ENCODE measurements at places on chromosomes 5 and 9.

DNA sequence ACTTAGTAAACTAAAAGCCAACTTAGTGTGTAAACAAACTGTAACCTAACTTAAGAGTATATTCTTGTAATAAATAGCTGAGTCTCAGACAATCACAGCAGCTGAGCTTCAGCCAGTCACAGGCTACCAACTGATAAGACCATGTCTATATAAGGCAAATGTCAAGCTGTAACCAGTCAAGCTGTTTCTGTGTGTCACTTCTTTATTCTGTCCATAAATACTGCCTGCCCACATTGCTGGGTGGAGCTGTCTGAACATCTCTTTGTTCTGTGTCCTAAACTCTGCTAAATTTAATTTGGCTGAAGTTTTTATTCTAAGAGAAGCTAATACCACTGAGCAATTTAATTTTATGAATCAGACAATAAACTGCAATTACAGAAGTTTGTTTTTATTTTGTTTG lies 412.1 kb upstream of the CDH10 start:
- no peak for DNase-seq

DNA sequence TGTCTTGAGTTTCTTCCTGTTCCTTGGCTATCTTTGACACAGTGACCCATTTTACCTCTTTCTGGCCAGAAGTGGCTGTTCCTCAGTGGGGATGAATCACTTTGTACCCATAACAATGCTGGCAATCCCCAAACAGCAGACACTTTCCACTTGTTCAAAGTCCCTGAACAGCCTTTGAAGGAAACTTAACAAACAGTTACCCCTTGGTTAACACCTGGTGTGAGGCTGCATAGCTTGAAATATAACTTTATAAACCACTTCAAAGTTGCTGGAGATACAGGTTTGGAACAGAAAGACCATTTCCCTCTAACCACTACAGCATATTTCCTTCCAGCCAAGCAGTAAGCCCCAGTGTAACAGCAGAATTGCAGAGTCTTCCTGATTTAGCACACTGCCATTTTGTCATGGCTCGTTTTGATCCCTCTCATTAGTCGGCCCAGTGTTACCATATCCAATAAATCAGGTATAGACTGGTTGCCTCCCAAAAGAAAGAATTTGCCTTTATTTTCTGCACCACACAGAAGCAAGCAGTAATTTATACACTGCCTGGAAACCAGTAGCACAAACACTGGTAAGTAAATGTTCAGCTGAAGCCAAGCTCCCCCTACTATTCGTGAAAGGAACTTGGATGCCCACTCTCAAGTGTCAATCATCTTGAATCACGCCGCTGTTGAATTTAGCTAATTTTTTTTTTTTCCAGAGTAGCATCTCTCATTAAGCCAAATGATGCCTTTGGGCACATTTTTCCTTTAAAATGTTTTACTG lies 225.9 kb downstream of the PIK3R1 start:
- DNase-seq, result no peak

- no peak for DNase-seq
These were observed 53.7 kb downstream of the EXD3 start for GRCh38 chr9:137369061-137369787.

DNA sequence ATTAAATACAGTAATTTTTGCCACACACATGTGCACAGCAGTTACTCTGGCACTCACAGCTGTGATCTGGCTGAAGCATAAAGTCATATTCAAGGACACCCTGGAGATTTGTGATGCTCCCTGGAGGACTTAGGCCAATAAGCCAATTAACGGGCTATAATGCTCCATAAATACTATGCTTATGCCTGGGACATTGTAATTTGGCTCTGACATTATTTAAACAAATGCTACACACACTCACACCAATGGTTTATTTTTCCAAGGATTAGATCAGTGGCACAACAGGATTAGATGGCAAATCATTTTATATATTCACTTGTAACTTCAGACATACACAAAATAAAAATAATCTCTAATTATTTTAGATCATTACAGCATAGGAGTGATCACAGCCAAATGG lies 111.2 kb downstream of the LMNB1 start:
- DNase-seq, result no peak

DNA sequence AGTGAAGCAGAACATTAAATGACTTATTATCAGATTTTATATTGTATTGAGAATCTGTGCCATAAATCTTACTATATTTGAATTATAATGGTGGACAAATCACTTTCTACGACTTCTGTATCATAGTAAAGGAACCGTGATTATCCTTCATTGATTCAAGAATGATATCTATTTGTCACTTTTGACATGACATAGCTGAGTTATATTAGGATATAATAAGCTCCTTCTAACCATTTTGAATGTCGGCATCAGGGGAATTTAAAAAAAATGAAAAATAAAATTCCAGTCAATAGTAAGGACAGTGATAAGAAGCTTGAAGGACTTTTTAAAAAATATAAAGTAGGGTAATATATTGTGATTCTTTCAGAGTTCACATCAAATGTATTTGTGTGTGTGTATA lies 338.9 kb upstream of the ACO1 start:
- DNase-seq, result no peak

DNA sequence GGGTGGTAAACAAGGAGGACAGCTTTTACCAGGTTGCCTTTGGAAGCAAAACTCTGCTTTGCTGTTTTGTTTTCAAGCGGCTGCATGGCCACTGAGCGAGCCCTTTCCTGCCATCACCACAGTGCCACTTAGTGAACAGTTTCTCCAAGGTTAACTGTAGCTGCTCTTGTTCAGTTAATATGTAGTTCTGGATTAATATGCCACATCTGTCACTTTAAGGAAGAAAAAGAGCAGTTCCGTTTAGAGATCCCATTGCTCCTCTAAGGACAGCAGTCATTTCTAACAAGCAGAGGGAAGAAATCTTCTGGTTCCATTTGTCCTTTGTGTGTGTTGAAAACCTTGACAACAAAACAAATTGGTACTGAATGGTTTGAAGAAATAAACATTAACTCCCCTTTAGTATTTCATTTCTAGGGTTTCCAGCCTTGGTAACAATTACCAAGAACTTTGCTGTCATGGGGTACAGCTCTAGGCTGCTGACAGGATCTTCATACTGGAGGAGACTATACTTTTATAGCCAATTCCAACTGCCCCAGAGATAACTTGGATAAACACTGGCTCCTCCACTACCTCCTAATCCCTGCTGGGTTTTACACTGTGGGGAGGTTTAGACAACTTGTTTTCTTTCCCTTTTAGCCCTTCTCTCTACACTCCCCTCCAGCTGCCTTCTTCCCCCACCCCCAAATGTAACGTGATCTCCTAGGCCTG lies 10.3 kb upstream of the ABL1 start:
- peak; percentile 35 for DNase-seq

DNA sequence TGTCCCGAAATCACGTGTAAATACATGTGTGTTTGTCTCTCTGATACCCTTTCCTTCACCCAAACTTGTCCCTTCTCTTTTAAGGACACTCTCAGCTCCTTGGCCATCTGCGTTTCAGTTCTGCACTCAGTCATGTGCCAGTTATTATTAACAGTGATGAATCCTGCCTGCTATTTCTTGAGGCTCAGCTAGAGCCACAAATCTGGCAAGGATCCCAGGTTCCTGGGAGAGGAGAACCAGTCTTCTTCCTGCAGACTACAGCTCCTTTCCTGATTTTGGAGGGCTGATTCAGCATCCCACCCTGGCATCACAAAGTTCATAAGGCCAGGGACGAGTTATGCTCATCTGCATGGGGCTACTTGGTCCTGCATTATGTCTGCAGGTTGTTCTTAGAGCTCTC lies 5.6 kb downstream of the MAMDC2 start:
- DNase-seq, result no peak

GRCh38 chr5:138408023-138408422 lies 30.8 kb upstream of the REEP2 start:
- DNase-seq, result no peak

- DNase-seq, result no peak
These were observed 274.9 kb downstream of the AGTPBP1 start for GRCh38 chr9:85466834-85467233.

DNA sequence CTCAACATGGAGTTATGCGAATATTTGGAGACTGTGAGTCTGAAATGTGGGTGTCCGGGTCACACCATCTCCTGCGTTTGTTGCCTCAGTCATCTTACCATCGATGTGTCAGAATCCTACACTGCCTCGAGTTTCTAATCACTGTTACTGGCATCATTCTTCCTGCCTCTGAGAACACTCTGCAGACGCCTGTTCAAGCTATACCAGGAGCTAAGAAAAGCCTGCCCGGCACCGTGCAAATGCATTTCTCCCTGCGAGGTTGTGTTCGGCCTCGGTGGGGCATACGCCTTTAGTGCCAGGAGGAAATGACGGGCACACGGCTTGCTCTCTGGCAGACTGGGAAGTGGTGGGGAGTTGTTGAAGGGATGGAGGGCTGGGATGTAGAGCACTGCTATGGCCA lies 31.2 kb upstream of the SLC25A51 start:
- no peak for DNase-seq

DNA sequence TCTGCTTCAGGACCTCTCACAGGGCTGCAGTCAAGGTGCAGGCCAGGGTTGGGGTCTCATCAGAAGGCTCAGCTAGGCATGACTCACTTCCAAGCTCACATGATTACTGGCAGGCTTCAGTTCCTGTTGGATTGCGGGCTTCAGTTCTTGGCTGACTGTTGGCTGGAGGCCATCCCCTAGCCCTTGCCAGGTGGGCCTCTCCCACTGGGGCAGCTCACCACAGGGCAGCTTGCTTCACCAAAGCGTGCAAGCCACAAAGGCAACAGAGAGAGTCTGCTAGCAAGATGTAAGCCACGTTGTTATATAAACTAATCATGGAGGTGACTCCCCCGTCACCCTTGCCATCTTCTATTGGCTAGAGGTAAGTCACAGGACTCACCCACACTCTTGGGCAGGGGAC lies 14.4 kb downstream of the CPLX2 start:
- peak; percentile 72 for DNase-seq

- DNase-seq, result no peak
These were observed 88.3 kb upstream of the COL5A1 start for GRCh38 chr9:134553061-134553891.
